ENCODE measurements at places on chromosomes 1 and 21. TPM values are rescaled to one million over a fixed set of nuclear protein-coding genes. Genes with fewer than 3 reads are reported as not detected.

DNA sequence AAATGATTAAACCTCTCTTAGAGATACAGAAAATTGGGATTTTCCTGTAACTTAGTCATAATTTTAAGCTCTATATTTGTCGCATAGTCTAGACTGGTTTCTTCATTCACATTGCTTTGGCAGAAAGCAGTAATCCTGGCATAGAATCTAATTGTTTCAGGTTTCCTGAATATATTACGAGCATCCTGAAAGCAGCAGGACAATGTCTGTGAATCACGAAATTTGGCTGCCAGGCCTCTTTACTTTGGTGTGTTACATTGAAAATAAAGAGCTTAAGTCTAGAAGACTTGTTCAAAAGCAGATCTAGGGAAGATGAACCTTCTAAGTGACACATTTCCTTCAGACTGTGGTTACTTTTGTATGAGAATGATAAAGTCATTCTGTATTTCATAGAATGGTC, 72.2 kb downstream of the TDRD5 start:
- no peak for DNase-seq

GRCh38 chr1:14404862-14405301, 193.6 kb upstream of the KAZN start:
- DNase-seq: no peak

DNA sequence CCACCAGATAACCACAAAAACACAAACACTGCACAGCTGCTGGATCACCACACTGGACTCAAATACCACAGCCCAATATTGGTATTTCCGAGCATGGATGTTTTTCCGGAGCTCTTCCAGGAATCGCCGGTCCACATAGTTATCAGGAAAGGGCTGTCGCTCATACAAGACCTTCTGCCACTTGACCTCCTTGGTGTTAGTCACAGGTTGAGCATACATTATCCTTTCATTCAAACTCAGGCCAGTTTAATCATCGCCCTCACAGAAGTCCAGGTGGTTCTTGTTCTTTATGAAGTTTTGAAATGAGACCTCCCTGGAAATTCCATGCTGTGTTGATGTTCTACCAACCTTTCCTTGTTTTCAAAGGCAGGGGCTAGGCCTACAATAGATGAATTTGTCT, 1.5 kb downstream of the PIGC start:
- DNase-seq: no peak

The HTR6 gene
- not detected for total RNA-seq

DNA sequence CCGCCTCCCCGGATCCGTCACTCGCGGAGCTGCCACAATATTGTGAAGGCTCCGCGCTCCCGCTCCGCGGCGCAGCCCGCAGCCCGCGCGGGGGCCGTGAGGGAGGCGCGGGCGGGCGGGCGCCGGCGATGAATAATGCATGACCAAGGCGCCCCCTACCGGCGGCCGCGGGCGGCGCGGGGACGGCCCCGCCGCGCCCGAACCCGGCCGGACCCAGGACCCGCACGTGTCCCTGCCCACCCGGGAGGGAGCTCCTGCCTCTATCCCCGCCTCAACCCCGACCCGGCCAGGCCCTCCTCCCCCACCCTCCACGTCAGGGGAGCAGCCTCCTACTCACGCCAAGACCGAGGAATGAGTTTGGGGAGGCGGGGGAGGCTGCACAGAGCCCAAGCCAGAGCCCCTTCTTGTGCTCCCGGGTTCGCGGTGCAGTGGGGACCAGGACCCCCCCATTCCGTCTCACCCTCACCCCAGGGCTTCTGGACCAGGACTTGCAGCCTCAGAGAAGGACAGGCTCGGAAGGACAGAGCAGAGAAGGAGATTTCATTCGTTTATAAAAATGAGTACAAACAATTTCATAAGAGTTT, 70.8 kb upstream of the CASZ1 start:
- no peak for DNase-seq

DNA sequence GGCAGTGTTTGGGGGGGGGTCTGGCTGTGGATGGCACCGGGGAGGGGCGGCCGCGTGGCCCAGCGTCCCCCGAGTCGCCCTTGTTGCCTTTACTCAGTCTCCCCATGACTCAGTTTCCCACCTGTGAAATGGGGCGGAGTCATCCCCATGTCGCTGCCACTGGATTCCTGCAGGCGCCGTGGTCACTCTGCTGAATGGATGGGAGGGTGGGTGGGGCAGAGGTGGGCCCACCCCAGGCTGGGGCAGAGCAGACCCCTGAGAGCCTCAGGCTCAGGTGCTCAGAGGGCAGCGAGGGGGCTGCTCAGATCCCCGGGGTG, 2.0 kb downstream of the COL6A1 start:
- no peak for DNase-seq

The F13B gene
- not detected for total RNA-seq

DNA sequence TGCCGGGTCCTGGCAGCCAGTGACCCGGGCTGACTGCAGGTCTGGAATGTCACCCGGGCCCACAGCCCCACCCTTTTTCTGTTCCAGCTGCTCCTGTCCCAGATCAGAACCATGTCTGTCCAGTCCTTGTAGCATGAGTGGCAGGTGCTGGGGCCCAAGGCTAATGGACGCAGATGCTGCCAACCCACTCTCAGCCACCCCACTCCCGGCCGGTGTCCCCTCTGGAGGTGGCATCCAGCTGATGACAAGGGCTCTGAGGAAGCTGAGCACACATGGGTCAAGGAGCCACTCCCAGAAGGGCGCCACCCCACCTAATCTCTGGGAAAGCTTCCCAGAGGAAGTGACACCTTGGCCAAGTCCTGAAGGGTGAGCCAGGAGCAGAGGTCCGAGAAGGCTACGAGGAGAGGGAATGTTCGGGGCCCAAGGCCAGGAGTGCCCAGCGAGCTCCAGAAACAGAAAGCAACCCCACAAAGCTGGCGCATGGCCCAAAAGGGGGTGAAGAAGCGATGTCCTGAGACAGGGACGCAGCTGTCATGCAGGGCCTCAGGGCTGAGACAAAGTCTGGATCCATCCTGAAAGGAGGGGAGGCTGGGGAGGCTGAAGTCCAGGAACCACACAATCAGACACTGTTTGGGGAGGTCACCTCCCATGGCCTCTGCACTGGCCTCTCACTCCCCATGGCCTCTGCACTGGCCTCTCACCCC, 39.5 kb downstream of the ACOT7 start:
- DNase-seq: no peak

The TTC34 gene
- total RNA-seq: 0.16 TPM

The CD244 gene
- total RNA-seq: not detected

- peak; percentile 47 for DNase-seq
These were observed 51.7 kb downstream of the ABCA4 start for GRCh38 chr1:94068999-94069918.

The HPCAL4 gene
- not detected for total RNA-seq

The GCSAML gene
- total RNA-seq: not detected

The RIMS3 gene
- total RNA-seq: not detected

- no peak for DNase-seq
These were observed 463 bp downstream of the PRPF3 start for GRCh38 chr1:150321826-150322166.

The CDKN2C gene
- total RNA-seq: 26.7 TPM

The FCGR2B gene
- total RNA-seq: not detected

- DNase-seq: no peak
These were observed 52.0 kb downstream of the PRDM2 start for GRCh38 chr1:13751985-13752384.

The C1QB gene
- total RNA-seq: not detected

GRCh38 chr1:8412183-8412831, 94.4 kb downstream of the SLC45A1 start:
- peak; percentile 88 for DNase-seq

DNA sequence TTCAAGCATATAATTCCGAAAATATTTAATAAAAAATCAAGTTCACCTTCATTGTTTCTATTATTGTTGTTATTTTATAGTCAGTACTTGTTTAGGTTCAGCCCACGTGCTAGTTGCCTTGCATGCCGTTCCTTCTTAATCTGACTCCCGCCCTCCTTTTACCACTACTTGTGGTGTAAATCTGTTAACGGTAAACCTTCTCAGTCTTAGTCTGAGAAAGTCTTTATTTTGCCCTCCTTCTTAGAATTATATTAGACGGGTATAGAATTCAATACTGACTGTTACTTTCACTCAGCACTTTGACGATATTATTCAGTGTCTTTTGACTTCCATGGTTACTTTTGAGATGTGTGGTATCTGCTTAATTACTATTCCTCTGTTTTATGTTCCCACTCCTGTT, 104.8 kb downstream of the RGL1 start:
- no peak for DNase-seq

DNA sequence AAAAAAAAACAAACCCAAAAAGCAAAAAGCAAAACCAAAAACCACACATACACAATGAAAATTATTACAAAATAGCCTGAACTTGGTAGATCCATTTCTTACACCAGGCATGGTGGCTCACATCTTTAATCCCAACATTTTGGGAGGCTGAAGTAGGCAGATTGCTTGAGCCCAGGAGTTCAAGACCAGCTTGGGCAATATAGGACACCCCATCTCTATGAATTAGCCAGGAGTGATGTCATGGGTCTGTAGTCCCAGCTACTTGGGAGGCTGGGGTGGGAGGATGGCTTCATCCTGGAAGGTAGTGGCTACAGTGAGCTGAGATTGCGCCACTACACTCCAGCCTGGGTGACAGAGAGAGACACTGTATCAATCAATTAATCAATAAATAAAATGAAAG, 42.1 kb upstream of the SCAF4 start:
- no peak for DNase-seq

The KIF2C gene
- total RNA-seq: 16.7 TPM

The BTG2 gene
- 17.2 TPM for total RNA-seq

GRCh38 chr1:119884711-119885110, 11.6 kb downstream of the ADAM30 start:
- no peak for DNase-seq

- DNase-seq: no peak
These were observed 332.5 kb downstream of the AMY1C start for GRCh38 chr1:104082221-104082620.

GRCh38 chr1:173590557-173590956, 12.3 kb downstream of the SLC9C2 start:
- DNase-seq: peak; percentile 35

DNA sequence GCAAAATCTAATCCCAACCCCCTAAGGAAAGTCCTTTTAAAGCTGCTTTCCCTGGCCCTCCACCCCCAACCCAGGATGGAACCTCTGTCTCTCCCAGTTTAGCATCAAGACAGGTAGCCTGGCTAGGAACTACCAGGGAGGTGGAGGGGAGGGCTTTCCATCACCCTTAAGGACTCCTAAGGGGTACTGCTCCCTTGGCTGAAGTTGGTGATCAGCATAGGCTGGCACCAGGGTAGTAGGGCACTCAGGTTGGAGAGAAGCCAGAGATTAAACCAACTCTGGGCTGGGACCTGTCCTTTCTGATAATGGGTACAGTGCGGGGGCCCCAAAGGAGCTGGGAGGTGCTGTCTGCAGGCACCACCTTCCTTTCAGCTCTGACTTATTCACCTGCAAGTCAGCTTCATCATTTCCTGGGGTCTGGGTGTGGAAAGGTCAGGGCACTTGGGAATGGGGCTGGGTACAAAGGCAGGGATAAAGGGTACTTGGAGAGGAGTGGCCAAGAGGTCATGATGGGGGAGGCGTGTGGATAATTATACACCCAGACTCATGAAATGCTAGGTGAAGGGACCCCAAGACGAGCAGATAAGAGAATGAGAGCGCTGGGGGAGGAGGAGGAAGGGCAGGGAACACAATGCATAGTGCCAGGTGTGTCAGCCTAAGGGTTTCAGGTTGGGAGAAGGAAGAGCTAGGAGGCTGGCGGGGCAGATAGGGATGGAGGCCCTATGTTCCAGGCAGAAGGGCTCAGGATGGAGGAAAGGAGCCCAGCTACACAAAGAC, 1.2 kb downstream of the ARHGEF2 start:
- DNase-seq: no peak

- DNase-seq: no peak
These were observed 3.4 kb upstream of the EEIG2 start for GRCh38 chr1:108556499-108556898.

The SGIP1 gene
- total RNA-seq: 57.0 TPM

- DNase-seq: peak; percentile 13
These were observed 486 bp downstream of the NIPAL3 start for GRCh38 chr1:24415910-24416665.

DNA sequence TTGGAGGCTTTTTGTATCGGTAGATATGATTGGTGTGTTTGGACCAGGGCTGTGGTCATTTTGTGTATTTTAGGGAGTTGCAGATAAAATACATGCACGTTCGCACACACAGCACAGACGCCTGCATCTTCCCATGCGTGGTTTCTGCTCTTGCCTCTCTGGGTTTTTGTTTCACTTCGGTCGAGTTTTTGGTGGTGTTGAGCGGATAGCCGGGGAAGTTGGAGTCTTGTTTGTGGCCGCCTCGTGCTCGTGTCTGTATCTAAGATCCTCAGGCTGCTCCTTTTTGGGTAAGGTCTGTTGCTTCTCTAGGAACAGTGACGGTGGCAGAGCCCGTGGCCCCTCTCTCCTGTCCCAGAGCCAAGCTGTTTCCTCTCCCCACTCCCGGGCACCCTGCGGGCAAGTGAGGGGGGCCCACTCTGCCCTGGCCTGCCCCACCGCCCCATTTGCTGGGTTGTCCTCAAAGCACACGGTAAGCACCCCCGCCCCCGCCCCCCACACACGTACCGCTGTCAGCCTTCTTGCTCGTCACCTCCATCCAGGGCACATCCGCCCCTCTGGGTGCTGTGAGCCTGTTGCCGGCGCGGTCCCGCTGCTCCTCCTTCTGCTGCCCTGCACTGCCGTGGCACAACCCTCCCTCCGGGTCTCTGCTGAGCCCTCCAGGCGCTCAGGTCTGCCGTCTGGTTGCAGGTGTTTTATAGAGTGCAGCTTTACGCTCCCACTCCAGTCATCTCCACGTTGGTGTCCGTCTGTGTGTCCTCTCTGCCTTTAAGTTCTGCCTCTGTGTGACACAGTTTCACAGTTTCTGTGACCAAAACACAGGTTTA, 51.9 kb downstream of the AGPAT3 start:
- no peak for DNase-seq

DNA sequence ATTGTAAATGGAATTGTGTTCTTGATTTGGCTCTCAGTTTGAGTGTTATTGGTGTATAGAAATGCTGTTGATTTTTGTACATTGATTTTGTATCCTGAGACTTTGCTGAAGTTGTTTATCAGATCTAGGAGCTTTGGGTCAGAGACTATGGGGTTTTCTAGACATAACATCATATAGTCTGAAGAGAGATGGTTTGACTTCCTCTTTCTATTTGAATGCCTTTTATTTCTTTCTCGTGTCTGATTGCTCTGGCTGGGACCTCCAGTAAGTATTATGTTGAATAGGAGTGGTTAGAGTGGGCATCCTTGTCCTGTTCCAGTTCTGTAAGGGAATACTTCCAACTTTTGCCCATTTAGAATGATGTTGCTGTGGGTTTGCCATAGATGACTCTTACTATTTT, 39.1 kb upstream of the ANGPTL1 start:
- no peak for DNase-seq

- no peak for DNase-seq
These were observed 11.7 kb downstream of the CDKN2C start for GRCh38 chr1:50981741-50982140.

- DNase-seq: no peak
These were observed at the start of the genes FBXO2 and FBXO44 for GRCh38 chr1:11654137-11654938. Gene FBXO2, minus strand, starts transcription at chr1:11654429. Its CDS starts 89 bp downstream, at chr1:11654340. Gene FBXO44, plus strand, starts transcription at chr1:11654877. Its CDS starts 959 bp downstream, at chr1:11655836.

The C1orf167 gene
- 0.42 TPM for total RNA-seq

The SPRR2B gene
- total RNA-seq: not detected

The CBR1 gene
- 144 TPM for total RNA-seq

- peak; percentile 16 for DNase-seq
These were observed 87.6 kb downstream of the PTPRC start for GRCh38 chr1:198726455-198726854.

The INSRR gene
- total RNA-seq: not detected
